ENCODE measurements at places on chromosomes 7 and 10. TPM values are rescaled to one million over a fixed set of nuclear protein-coding genes. Genes with fewer than 3 reads are reported as not detected.

LIPJ gene
- not detected for total RNA-seq

FFAR4 gene
- not detected for total RNA-seq

LHPP gene
- 4.8 TPM for total RNA-seq

PRKG1 gene
- total RNA-seq, result 3.0 TPM

CUZD1 gene
- 0.17 TPM for total RNA-seq

FGL2 gene
- 4.9 TPM for total RNA-seq

MEIG1 gene
- total RNA-seq, result 0.22 TPM

CCDC201 gene
- not detected for total RNA-seq

ADAM8 gene
- 0.11 TPM for total RNA-seq

HKDC1 gene
- under 0.01 TPM for total RNA-seq

NFE2L3 gene
- total RNA-seq, result 11.4 TPM

SCART1 gene
- 0.60 TPM for total RNA-seq

SLIT1 gene
- total RNA-seq, result under 0.01 TPM

PILRA gene
- total RNA-seq, result 0.22 TPM

OR2A7 gene
- not detected for total RNA-seq

EPHB6 gene
- under 0.01 TPM for total RNA-seq

FAM13C gene
- total RNA-seq, result 1.3 TPM

GRM3 gene
- not detected for total RNA-seq

PNLIPRP3 gene
- not detected for total RNA-seq

ANKRD1 gene
- 92.0 TPM for total RNA-seq

MYPN gene
- 0.11 TPM for total RNA-seq

PDSS1 gene
- 2.7 TPM for total RNA-seq

CYP26C1 gene
- total RNA-seq, result 1.4 TPM

TBL2 gene
- 56.5 TPM for total RNA-seq

SRGN gene
- total RNA-seq, result 227 TPM

SLC16A9 gene
- total RNA-seq, result not detected

MALRD1 gene
- total RNA-seq, result not detected

TUBAL3 gene
- not detected for total RNA-seq

SPDYE16 gene
- total RNA-seq, result not detected

TRIM73 gene
- total RNA-seq, result 2.0 TPM

UNC5B gene
- total RNA-seq, result 18.8 TPM

ENKUR gene
- 0.60 TPM for total RNA-seq

RASSF4 gene
- total RNA-seq, result 18.0 TPM

SUN3 gene
- not detected for total RNA-seq

GPRIN2 gene
- total RNA-seq, result not detected

TEX36 gene
- not detected for total RNA-seq

CPA2 gene
- total RNA-seq, result not detected

LLCFC1 gene
- not detected for total RNA-seq

ITIH5 gene
- total RNA-seq, result 0.33 TPM

ASAH2 gene
- total RNA-seq, result 0.60 TPM

TOMM7 gene
- total RNA-seq, result 149 TPM

ITPRIP gene
- 53.9 TPM for total RNA-seq

TSPAN15 gene
- total RNA-seq, result 86.2 TPM

NPSR1 gene
- not detected for total RNA-seq

POU6F2 gene
- not detected for total RNA-seq

RBM28 gene
- total RNA-seq, result 7.0 TPM
